ENCODE measurements at places on chromosomes 5 and 9.

- DNase-seq: no peak
Observed at GRCh38 chr9:14399756-14400657, 86.1 kb upstream of the NFIB start.

- no peak for DNase-seq
Observed at GRCh38 chr5:132487841-132488555, 2.6 kb downstream of the IRF1 start.

- no peak for DNase-seq
Observed at GRCh38 chr5:27639005-27639612, 600.7 kb upstream of the CDH9 start.

DNA sequence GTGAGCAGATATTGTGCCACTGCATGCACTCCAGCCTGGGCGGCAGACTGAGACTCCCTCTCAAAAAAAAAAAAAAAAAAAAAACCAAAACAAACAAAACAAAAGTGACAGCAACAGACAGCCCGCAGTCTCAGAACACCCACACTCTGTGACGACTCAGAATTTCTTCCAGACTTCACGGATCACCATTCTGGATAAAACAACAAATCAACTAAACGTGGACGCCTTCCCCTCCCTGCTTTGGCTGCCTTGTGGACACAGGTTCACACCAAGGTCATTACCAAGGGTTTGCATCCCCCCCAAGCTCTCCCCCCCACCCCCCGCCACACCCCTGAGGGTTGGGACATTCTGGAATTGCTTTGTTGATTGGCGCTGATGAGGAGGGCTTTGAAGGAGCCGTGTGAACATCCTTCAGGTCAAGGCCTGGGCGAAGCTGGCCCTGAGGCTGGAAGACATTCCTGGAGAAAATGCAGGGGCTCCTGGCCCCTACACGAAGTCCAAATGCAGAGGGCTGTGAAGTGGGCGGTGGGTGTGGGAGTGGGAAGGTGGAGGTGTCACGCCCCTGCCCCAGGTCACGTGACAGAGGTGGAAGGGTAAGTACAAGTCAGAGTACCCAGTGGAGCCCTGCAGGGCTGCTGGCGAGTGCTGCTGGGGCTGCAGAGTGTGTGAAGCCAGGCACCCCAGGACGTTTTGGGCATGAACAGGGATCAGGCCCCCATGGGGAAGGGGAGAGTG, 10.1 kb downstream of the LCN10 start:
- no peak for DNase-seq

DNA sequence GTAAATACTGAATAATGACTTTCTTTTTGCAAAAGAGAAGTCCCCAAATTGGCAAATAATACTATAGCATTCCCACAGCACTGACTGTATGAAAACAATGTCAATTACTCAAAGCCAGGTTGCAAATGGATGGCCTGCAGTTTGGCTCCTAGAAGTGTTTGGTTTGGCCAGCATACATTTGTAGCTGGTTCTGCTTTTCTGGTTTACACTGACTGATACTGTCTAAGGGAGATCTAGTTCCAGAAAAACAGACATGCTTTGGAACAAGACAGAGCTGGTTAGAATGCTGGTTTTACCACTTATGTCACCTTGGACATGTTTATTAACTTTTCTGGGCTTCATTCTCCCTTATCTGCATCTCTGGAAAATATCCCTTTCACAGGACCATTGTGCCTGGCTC, 81.5 kb upstream of the TRPM3 start:
- no peak for DNase-seq

DNA sequence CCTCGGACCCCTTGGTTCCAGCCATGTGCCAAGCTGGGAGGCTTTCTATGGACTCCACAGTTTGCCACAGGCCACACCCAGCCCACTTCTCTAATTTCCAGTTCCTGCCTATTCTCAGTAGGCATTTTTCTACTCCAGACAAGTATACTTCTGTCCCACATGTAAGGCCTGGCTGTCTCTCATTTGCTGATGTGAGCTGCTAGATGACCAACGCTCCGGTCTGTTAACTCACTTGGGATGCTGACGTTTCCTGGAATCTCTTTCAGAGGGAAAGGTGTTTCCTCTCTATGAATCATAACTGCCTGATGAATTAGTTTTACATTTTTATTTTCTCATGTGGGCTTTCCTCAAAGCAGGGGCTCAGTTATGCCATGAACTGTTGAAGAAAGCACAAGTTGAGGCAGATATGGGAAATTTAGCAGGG, 36.3 kb downstream of the ERGIC1 start:
- DNase-seq: no peak

DNA sequence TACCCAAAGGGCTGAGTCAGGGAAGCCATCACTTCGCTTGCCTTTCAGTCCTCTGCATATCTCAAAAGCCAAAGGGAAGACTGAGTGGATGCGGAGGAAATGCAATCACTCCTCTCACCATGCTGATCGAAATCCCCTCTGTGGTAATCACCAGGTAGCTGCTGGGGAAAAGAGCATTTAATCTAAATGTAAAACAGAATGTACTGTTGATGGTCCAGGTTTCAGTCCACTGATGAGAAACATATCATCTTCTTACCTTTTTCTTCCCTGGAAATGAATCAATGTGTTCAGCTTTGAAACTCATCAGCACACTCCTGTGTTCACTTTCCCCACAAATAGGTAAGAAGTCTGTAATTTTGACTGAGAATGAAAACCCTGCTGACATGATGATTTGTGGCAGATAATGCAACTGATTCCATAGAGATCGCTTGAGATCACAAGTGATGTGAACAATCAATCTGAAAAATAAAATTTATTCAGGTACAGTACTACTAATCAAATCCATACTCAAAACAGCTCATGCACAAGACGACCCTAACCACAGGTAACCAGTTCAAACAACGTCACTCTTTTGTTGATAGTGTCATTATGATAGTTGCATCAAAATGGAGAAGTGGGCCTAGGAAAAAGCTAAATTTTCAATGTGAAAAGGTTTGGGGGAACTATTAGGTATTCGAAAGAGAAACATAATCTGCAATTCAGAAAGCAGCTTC, 454.0 kb upstream of the RGMB start:
- DNase-seq: no peak

- no peak for DNase-seq
Observed at GRCh38 chr5:74919487-74919886, 53.3 kb upstream of the FAM169A start.

DNA sequence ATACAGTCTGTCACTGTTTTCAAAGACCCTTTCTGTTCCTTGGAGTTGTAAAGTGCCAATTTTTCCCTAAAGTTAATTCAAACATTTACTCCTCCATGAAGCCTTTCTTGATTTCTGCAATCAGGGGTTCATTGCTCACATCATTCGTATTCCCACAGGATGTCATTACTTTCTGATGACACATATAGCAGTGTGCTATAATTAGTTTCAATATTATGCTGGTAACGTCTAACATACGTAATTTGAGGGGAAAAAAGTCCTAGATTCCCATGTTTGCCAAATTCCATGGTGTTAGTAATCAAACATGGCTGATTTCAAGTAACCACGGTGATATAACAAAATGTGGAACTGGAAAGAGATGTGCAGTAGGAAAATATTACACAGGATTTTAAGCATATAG, 468.2 kb upstream of the MEF2C start:
- no peak for DNase-seq

- DNase-seq: peak; percentile 62
Observed at GRCh38 chr5:75734913-75735789, 17.9 kb upstream of the POC5 start.

GRCh38 chr5:137629646-137630045, 106.2 kb downstream of the KLHL3 start:
- no peak for DNase-seq

DNA sequence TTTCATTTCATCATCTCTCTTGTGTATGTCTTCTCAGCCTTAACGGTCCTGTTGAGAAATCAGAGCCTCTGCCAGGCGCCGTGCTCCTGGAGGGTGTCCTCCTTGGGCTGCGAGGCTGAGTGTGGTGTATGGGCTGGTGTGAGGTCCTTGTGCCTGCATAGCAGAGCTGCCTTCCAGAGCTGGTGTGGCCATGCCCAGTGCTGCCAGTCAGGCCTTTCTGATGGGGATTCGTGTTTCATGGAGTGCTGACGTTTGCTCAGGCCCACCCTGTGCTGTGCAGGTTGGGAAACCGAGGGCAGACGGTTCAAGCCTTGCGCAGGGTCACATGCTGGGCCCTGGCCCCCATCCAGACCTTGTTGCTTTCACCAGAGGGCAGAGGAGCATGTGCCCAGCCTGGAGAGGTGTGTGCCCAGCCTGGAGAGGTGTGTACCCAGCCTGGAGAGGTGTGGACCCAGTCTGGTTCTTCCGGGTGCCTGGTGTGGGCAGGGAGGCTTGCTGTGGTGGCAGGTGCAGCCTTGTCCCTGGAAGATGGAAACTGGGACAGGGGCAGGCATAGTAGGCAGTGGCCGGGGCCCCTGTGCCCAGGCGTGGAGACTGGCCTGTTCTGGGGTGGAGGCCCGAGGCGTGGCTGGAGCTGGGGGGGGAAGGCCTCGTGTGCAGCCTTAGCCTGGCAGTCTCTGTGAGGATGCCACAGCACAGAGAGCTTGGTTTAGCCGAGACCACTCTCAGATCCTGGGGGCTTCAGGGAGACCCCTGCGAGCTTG, 84.0 kb downstream of the RXRA start:
- no peak for DNase-seq

DNA sequence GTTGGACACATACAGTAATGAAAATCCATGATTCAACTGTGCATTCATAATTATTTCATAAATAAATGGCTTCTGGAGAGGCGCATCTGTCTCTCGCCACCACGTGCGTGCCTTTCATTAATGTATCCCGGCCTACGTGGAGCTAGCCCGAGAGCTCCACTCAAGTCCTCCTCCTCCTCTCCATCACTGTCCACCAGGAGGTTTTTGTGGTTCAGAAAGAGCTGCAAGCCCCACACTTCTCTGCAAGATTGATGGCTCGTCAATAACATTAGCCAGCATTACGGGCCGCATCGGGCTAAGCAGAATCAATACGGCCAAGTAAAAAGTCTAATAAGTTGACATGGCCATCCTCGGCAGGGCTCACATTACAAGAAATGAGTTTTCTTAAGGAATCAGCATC, 499.8 kb downstream of the BNC2 start:
- no peak for DNase-seq
